ENCODE measurements at places on chromosomes 4 and X.

- DNase-seq: no peak
Measured at GRCh38 chr4:167544391-167544790, 310.1 kb upstream of the SPOCK3 start.

DNA sequence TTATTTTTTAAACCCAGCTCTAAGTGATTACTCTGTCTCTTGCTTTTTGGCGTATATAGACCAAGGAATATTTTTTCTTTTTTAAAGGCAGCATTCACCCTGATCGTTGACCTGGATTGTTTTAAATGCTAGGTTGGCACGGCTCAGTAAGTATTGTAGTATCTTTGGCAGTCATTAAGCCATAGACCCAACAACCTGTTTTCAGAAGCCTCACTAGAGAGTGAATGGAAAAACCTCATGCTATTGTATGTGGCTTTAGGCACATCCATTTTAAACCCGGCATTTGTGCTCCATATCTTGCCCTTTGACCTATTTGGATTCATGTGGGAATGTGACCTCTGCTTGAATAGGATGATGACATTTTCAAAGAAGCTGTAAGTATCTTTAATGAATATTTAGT is 183.9 kb downstream of the SNCA start:
- DNase-seq: no peak

DNA sequence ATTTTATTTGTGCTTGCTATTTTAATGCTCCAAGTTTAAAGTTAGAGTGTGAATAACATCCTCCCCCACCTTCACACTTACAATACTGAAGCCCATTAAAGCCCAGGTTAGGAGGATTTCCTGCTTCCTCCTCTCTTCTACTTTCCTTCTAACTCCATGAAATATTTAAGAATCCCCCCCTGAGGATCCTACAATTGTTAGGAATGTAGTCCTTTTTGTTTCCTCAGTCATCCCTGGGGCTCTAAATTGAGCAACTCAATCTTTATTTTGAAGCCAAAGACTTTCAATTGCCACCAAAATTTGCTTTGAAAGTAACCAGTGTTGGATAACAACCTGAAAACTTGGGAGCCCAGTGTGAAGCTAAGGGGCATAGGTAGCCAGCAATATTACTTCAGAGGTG is 276.9 kb downstream of the FAM47A start:
- DNase-seq: no peak

- no peak for DNase-seq
Measured at GRCh38 chr4:10753336-10753735, 68.8 kb upstream of the CLNK start.

DNA sequence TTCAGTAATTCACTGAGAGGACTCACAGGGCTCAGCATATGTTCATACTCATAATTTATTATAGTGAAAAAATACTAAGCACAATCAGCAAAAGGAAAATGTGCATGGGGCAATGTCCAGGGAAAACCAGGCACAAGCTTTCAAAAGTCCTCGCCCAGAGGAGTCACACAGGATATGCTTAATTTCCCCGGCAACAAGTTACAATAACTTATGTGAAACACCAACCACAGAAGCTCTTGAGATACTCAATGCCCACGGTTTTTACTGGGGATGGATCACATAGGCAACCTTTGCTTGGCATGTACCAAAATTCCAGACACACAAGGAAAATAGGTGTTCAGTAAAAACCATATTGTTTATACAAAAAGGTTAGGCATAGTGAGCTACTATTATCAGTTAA is 38.5 kb upstream of the STPG2 start:
- DNase-seq: no peak

- DNase-seq: no peak
Measured at GRCh38 chr4:120815361-120815760, 107.2 kb downstream of the PRDM5 start.

DNA sequence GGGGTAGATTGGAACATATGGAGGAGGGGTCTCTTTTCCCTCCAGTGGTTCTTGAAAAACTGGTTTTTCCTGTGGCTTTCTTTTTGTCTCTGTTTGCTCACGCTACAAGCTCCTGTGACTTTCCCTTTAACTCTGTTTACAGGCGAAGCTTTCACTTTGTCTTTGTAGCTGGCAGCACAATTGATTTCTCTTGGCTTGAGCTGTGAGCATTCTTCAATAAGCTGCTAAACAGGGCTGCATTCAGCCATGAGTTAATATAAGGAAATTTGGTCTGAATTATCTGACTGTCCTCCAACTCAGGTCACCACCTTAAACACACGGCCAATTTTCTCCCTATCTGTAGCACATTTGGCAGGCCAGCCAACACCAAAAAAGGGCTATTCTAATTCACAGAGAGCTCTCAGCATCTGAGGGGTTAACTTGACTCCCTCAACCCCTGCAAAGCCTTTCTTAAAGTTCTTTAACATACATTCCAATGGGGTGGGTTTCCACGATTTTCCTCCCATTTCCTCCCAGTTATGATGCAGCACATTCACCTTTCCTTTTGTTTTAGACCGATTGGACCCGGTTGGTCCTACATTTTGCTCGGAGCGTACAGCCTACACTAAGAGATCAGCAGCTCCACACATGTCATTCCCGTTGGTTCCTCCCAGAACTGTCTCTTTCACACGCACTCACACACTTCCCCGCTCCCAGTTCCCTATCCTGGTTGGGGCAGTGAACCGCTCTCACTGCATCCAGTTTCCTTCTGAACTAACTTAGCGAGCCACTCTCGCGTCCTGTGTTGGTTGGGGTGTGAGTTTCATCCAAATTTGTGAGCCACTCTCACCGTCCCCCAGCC is 45.4 kb downstream of the UGT2A3 start:
- DNase-seq: no peak

- DNase-seq: no peak
Measured at GRCh38 chr4:24417206-24417605, 167.1 kb downstream of the DHX15 start.
